COR-L47 (cell line): ENCODE measurements at places on chromosomes 4 and X.

DNA sequence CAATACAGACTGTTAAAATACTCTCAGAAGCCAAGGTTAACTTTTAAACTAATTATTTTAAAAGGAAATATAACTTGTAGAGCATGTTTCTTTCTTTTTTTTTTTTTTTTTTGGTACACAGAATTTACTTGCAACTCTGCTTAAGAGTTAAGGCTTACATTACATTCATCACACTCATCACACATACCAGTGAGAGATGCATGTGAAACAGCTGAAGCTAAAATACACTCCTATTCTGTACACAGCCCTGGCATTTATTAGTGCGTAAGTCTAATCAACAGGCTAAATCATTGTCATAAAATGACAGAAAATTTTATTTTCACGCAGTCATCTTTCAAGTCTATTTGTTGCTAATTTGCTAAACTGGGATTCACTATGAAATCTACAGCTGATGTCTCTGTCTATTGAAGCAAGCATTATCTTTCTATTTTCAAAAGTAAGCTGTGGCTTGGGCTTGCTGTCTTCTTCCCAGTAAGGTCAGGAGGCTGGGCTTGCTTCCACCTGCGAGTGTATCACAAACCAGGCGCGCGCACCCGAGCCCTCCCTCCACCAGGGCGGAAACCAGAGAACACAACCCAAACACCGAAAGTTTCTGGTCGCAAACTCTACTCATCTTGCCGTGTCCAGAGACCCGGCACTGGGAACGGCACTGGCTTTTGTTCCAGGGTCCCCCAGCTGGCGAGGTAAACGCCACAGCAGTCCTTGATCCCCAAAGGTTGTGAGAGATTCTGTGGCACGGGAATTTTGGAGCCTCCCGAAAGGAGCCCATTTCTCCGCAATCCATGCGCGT lies 3.9 kb downstream of the MAML3 start:
- DNase-seq = peak; percentile 79

DNA sequence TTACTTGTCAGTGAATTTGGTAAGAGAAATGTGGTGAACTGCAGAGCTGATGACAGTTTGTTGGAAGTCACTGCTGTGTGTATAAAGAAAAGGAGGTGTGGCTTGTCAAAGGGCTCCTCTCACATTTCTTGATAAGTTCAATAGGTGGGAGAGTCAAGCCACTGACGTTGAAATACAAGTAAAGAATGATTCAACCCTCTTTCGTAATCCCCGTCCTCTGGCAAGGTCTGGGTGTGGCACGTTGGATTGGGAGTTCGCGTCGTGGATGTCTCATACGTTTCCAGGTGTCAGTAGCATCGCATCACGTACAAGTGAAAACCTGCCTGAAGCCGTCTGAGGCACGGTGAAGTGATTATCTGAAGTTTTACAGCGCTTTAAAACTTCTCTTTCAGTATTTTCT lies 76.4 kb downstream of the EGF start:
- DNase-seq = no peak

- DNase-seq = no peak
Measured at GRCh38 chrX:136030303-136031191, 45.3 kb downstream of the SLC9A6 start.

DNA sequence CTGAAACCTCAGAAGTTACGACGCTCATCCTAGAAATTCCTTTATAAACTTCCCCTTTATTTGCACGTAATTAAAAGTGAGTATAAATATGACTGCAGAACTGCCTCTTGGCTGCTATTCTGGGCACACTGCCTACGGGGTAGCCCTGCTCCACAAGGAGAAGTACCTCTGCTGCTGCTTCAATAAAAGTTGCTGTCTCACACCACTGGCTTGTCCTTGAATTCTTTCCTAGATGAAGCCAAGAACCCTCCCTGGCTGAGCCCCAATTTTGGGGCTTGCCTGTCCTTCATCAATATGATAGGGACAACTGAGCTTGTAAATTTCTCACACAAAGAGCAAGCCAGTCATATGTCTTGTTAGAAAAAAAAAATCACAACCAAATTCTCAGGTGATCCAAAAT lies 115.8 kb downstream of the VEGFC start:
- no peak for DNase-seq

DNA sequence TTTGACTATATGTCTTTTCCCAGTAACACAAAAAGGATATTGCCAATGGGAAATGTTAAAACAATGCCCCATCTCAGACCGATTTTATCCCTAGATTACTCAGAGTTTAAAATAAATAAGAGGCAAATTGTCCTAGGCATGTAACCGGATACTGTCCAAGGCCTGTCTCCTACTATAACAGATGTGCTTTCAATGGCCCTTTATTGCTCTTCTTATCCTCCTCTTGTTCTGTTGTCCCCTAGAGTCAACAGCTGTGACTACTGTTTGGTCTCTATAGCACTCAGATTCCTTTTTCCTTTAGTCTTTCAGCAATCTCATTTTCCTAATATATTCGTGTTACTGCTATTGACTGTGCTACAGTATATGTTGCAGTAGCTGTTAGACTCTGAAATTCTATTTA lies 66.8 kb upstream of the PLS3 start:
- DNase-seq = peak; percentile 0

DNA sequence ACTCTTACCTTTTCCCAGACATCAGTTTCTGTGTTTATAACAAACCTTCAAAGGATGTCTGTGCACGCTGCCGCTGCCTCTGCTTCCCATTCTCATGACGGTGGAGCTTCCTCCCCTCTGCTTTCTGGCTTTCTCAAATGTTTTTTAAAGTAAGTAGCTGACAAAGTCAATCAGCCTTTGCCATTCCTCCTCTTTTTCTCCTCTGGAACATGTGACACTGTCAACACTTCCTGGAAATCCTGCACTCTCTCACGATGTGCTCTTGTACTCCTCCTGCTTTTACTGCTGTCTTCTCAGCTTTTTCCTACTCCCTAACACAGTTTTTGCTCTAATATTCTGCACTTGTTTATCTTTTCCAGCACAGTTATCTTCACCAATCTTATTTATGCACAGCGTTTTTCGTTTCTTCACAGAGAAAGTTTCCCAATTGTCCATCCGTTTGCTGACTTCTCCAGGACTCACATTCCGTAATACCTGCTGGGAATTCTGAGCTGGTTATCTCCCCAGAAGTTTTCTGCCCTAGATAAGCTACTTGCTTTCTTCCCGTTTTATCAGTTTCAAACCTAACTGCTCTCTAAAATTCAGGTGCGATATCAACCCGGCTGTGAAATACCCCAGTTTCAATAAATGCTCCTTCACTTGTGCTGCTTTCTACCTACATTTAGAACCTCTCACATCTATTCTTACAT lies 465.6 kb upstream of the AGA start:
- DNase-seq = no peak

- no peak for DNase-seq
Measured at GRCh38 chr4:48205107-48205506, 64.5 kb downstream of the TEC start.

DNA sequence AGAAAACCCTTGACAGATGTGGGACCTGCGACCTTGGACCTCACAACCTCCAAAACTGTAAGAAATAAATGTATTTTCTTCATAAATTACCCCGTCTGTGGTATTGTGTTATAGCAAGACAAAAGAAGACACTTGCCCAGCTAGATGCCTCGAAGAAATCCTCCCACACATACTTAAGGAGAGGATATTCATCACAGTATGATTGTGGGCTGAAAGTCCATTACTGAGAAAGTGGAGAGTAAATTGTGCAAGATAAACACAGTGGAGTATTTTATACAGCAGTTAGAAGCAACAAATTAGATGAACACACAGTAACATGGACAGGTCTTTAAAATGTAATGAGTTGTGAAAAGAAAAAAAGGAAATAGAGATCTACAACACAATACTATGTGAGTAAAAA lies 25.8 kb upstream of the PLA2G12A start:
- no peak for DNase-seq

DNA sequence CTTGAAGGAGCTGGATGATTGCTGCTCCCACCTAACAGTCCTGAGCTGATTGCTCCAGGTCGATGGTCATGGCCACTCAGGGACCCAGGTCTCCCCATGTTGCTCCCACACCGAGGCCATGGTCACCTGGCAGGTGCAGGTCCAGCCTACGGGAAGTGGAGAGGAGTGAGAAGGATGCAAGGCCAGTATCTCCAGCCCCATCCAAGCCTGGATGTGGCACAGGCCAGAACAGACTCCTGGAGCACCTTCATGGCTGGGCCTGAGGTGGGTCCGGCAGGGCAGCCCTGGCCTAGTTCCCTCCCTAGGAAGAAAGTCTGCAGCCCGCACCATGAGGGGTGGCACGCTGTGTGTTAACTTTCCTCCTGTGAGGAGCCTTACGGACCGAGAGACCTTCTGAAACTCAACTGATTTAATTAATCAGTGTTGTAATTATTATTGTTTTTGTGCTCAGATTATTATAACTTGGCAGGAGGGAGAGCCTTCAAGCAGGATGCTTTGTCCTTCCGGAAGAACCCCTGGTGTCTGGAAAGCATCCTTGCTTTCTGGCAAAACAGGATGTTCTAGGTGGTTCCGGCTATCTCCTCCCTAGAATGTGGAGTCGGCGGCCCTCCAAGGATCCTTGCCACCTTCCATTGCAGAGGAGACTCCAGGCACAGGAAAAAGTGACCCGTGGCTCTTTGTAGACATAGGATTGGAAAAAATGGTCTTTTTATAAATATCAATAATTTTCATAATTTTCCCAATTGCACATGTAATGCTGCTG lies 92.3 kb upstream of the ADRA2C start:
- DNase-seq = no peak

DNA sequence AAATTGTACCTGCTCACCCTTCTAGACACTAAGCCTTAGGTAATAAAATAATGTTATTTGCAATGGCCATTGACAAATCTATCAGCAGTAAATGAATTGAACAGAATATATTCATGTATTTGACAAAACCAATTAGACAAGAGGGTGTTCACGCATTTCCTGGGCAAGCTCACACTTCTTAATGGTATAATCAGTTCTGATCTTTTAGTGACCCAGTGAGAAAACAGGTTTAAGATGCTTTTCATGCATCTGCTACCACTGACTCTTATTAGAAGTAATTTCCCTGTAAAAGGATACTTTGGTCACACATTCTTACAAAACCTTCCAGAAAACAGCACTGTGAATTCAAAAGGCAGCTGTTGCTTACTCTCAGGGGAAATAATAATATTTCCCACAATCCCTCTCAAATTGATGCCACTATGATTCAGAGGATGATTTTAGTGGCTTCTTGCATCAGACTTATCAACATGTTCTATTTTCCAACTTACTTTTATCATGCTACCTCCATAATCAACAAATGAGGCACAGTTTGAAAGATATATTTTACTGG lies 313.9 kb upstream of the NWD2 start:
- DNase-seq = no peak

- peak; percentile 42 for DNase-seq
Measured at GRCh38 chr4:111399623-111400022, 745.6 kb upstream of the FAM241A start.

- DNase-seq = no peak
Measured at GRCh38 chr4:68951078-68951805, at the start of gene UGT2A3. Gene UGT2A3, minus strand, starts transcription at chr4:68951804. Its CDS starts 44 bp downstream, at chr4:68951760.

- DNase-seq = no peak
Measured at GRCh38 chrX:39675162-39675553, 422.6 kb downstream of the BCOR start.

- DNase-seq = no peak
Measured at GRCh38 chrX:153981771-153982533, 9.4 kb downstream of the TMEM187 start.

- DNase-seq = no peak
Measured at GRCh38 chr4:70936200-70936787, 34.1 kb downstream of the MOB1B start.

DNA sequence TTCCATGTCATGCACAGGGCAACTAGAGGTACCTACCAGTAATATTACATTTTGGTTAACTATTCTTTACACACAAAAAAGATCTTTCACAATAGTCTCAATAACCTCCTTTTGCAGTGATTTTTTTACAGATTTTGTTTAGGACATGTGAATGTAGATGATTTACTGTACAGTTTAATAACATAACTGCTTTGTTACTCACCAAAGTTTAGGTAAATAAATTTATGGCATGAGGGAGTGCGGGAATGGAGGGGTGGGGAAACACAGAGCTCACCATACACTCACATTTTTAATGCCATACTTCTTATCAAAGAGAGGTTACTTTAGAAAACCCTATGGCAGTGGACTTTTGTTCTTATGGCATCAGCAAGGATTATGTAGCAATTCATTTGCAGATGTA lies 93.1 kb upstream of the TEX13A start:
- DNase-seq = no peak

DNA sequence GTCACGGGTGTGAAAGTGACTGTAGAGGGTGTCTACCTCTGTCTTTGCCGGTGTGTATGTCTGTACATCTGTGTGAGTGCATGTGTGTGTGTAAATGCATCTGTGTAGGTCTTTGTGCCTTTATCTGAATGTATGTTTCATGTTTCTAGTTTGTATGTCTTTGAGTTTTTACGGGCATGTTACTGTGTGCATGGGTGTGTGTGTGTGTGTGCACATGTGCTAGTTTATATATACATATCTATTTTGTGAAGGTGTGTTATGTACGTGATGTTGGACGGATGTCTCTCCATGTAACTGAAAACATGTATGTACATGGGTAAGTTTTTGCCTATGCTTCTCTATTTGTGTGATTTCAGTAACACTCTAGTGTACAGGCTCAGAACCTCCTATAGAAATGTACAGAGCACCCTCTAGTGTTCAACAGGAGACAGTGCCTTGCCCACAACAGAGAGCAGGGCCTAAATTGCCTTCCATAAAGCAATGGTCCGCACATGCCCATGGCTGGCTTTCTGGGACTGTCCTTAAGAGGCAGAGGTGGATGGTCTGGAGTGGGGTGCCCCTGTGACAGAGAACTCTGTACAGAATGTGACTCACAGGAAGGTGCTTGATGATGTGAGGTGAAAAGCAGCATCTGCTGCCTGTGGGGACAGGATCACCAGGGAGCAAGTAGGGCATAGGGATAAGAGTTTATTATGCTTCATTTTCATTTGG lies 343.5 kb downstream of the RAPGEF2 start:
- DNase-seq = peak; percentile 42

DNA sequence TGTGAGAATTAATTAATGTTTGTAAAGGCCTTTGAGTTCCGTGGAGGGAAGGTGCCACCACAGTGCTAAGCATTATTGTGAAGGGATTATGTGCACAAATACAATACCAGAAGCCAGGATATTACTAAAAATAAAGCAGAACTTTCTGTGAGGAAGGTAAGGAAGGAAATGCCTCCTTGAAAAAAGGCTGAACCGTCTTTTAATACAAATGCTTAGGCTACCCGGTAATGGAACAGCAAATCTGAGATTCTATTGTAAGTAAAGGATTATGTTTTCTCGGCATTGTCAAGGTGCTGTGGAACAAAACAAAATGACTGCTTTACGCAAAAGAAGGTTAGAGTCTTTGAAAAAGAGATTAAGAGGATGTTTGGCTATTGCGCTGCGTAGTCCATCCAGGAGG lies 57.9 kb upstream of the SPRY1 start:
- no peak for DNase-seq

- DNase-seq = no peak
Measured at GRCh38 chrX:111543212-111543741, 31.8 kb downstream of the SERTM2 start.

- DNase-seq = no peak
Measured at GRCh38 chr4:36303426-36304137, 22.2 kb downstream of the DTHD1 start.

DNA sequence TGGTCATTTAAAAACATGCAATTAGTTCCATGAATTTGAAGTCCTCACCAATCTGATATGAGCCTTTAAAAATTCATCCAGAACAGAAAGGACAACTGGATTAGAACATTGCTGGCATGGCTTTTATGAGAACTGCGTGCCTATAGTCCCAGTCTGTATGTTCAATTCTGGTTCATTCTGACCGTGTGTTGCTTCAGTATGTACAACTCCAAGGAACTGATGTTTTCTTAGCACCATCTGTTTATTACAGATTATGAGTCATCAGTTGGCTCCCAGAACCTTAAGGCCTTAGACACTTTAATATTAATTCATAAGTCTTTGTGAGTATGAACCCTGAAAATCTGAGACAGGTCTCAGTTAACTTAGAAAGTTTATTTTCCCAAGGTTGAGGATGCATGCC lies 115.0 kb downstream of the CEP44 start:
- no peak for DNase-seq
